ENCODE measurements at places on chromosomes 16 and 17.

GRCh38 chr16:74726716-74727115, 26.1 kb upstream of the MLKL start:
- H3K27ac ChIP-seq = no peak overlapping the region
- no peaks in the 10 kb centered on the region for H3K36me3 ChIP-seq
- peaks cover 11% of the 10 kb centered on the region for H3K4me1 ChIP-seq
- DNase-seq = peak; percentile 21
- no peak overlapping the region for H3K4me3 ChIP-seq

- peak overlapping the region; percentile 72 for H3K27ac ChIP-seq
- no peak overlapping the region for H3K4me3 ChIP-seq
- no peak for DNase-seq
Observed at GRCh38 chr17:29726715-29727252, 104.1 kb upstream of the CORO6 start.

- H3K27ac ChIP-seq = no peak overlapping the region
- H3K36me3 ChIP-seq = no peaks in the 10 kb centered on the region
- no peak overlapping the region for H3K4me3 ChIP-seq
Observed at GRCh38 chr17:14499976-14500375, 199.1 kb downstream of the HS3ST3B1 start.

- H3K4me3 ChIP-seq = peak overlapping the region; percentile 16
- peaks cover 10% of the 10 kb centered on the region for H3K27me3 ChIP-seq
- DNase-seq = no peak
- peaks cover 11% of the 10 kb centered on the region for H3K4me1 ChIP-seq
- H3K36me3 ChIP-seq = no peaks in the 10 kb centered on the region
Observed at GRCh38 chr16:85334718-85335583, 222.7 kb upstream of the CIBAR2 start.

GRCh38 chr17:37543637-37544052, 54.0 kb downstream of the DUSP14 start:
- no peak for DNase-seq
- no peaks in the 10 kb centered on the region for H3K27me3 ChIP-seq
- peaks cover 76% of the 10 kb centered on the region for H3K36me3 ChIP-seq
- no peaks in the 10 kb centered on the region for H3K4me1 ChIP-seq

DNA sequence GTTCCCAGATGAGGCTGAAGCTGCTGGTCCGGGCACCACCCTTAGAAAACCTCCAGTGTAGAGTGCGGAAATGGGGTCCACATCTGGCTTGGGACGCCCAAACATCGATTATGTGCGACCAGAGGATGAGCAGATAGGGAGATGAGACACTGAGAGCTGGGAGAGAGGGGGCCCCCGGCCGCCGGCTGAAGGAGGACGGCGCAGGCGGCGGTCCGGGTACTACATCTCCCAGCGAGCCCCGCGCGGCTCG, 182 bp upstream of the SPECC1 start:
- peaks cover 10% of the 10 kb centered on the region for H3K4me1 ChIP-seq
- H3K27me3 ChIP-seq = peaks cover 12% of the 10 kb centered on the region
- no peak for DNase-seq
- no peak overlapping the region for H3K27ac ChIP-seq
- peak overlapping the region; percentile 59 for H3K4me3 ChIP-seq

GRCh38 chr17:27488231-27488630, 32.0 kb downstream of the KSR1 start:
- H3K36me3 ChIP-seq = no peaks in the 10 kb centered on the region
- no peaks in the 10 kb centered on the region for H3K27me3 ChIP-seq
- peaks cover 19% of the 10 kb centered on the region for H3K4me1 ChIP-seq
- H3K4me3 ChIP-seq = no peak overlapping the region
- DNase-seq = no peak
- no peak overlapping the region for H3K27ac ChIP-seq

- H3K27ac ChIP-seq = no peak overlapping the region
- no peaks in the 10 kb centered on the region for H3K36me3 ChIP-seq
- no peaks in the 10 kb centered on the region for H3K27me3 ChIP-seq
Observed at GRCh38 chr17:34146440-34147043, 108.5 kb upstream of the CCL2 start.

- H3K27ac ChIP-seq = peak overlapping the region; percentile 81
- no peaks in the 10 kb centered on the region for H3K27me3 ChIP-seq
- no peak for DNase-seq
- peaks cover 3% of the 10 kb centered on the region for H3K36me3 ChIP-seq
Observed at GRCh38 chr17:74520790-74521480, 10.3 kb downstream of the CD300LB start.

- H3K4me3 ChIP-seq = no peak overlapping the region
- no peaks in the 10 kb centered on the region for H3K4me1 ChIP-seq
- no peak overlapping the region for H3K27ac ChIP-seq
Observed at GRCh38 chr17:52995147-52995546, 827.6 kb upstream of the KIF2B start.

DNA sequence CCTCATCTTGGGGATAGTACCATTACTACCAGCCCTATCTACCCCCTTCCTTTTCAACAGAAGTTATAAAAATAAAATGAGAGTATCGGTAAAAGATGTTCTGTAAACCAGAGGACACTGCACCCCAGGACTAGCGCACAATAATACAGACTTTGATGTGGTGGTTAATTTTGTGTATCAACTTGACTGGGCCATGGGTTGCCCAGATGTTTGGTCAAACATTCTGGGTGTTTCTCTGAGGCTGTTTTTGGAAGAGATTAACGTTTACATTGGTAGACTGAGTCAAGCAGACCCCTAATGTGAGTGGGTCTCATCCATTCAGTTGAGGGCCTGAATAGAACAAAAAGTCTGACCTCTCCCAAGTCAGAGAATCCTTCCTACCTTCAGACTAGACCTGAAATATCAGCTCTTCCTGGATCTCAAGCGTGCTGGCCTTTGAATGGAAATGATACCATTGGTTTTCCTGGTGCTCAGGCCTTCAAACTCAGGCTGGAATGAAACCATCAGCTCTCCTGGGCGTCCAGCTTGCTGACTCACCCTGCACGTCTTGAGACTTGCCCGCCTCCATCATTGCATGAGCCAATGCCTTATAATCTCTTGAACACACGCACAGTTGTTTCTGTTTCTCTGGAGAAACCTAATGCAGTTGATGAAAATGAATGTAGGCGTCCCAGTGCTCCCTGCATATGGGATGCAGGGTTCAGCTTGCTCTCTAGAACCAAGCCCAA, 10.1 kb downstream of the MRM1 start:
- DNase-seq = no peak
- H3K27me3 ChIP-seq = no peaks in the 10 kb centered on the region
- no peaks in the 10 kb centered on the region for H3K36me3 ChIP-seq
- H3K27ac ChIP-seq = no peak overlapping the region
- no peak overlapping the region for H3K4me3 ChIP-seq
- H3K4me1 ChIP-seq = peaks cover 9% of the 10 kb centered on the region

- no peak overlapping the region for H3K27ac ChIP-seq
- peaks cover 30% of the 10 kb centered on the region for H3K4me1 ChIP-seq
- peaks cover 12% of the 10 kb centered on the region for H3K36me3 ChIP-seq
- no peak for DNase-seq
- no peaks in the 10 kb centered on the region for H3K27me3 ChIP-seq
- no peak overlapping the region for H3K4me3 ChIP-seq
Observed at GRCh38 chr16:69467531-69468204, 43.2 kb downstream of the CYB5B start.

All from natural killer cell (primary cell).